ENCODE measurements at places on chromosomes 4 and X.
A peak's percentile ranks its signal among the peaks of the same experiment; 100 is the strongest.

GRCh38 chr4:87677731-87678130, 27.7 kb downstream of the DMP1 start:
- no peak for DNase-seq

- no peak for DNase-seq
These were observed 374.3 kb downstream of the IQCM start for GRCh38 chr4:149441338-149441737.

GRCh38 chrX:101658661-101659491, 774 bp downstream of the ARMCX2 start:
- peak; percentile 50 for DNase-seq

GRCh38 chr4:130705023-130705422, 1609.1 kb downstream of the C4orf33 start:
- no peak for DNase-seq

DNA sequence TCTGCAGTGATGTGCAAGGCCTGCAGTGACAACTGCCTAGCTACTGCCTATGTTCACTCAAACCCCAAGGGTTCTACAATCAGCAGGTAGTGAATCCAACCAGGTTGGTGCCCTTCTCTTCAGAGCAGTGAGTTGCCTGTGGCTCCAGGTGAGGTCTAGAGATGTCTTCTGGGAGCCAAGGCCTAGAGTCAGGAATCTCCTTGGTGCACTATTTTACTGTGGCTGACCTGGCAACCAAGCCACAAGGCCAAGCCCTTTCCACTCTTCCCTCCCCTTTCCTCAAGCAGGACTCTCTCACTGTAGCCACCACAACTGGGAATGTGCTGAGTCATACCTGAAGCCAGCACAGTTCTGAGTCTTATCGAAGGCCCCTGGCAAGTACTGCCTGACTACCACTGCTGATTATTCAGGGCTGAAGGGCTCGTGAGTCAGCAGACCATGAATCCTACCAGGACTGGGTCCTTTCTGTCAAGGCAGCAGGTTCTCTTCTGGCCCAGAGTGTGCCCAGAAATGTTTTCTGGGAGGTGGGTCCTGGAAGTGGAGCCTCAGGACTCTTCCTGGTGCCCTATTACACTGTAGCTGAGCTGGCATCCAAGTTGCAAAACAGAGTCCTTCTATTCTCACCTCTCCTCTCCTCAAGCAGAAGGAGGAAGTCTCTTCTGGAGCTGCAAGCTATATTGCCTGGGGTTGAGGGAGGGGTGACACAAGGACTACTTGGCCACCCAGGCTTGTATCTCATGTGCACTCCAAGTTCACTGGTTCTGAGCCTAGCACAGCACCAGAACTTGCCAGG, 111.6 kb downstream of the BTC start:
- no peak for DNase-seq

GRCh38 chrX:34300871-34301270, 168.8 kb upstream of the FAM47A start:
- DNase-seq: peak; percentile 13

DNA sequence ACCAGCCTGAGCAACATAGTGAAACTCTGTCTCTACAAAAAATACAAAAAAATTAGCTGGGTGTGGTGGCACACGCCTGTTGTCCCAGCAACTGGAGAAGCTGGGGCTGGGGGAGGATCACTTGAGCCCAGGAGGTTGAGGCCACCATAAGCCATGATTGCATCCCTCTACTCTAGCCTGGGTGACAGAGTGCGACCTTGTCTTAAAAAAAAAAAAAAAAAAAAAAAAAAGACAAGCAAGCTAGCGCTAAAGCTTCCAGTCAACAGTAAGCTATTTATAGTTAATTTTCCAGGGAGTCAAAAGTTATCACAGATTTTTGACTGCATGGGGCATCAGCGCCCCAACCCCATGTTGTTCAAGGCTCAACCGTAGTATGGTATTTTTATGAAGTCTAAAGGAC, 273.4 kb downstream of the RAPGEF2 start:
- no peak for DNase-seq

GRCh38 chr4:158411269-158411668, 110.4 kb upstream of the RXFP1 start:
- no peak for DNase-seq

DNA sequence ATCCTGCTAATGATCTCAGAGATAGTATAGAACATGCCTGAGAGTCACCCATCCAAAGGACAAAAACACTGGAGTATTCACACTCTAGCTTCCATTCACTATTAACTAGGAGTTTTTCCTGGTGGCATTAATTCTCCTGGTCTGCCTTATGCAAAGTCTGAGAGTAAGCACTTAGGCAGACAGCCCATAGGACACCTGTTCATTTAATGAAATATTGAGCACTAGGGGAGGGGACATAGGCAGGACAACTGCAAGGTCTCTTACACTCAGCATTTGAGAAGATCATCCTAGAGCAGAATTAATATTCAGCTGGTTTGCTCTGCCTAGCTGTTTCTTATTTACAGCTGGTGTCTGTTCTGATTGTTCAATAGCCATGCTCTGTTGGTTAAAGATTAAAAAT, 508.5 kb downstream of the CENPC start:
- no peak for DNase-seq

DNA sequence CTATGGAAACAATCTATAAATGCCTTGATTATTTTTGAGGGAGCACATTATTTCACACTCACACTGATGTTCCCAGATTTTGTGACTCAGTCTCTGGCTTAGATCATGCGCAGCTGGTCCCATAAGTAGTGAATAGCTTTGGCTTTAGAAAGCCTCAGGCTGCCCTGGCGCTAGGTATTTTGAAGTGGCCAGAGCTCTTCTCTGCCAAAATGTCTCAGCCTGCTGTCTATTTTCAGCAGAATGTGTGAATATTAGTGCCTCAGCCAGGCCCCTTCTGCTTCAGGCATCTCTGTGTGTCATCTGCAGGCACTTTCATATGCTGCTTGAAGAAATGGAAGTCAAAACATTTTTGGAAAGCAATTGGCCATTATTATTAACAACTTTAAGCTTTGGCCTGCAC, 931.0 kb upstream of the INTU start:
- DNase-seq: no peak

DNA sequence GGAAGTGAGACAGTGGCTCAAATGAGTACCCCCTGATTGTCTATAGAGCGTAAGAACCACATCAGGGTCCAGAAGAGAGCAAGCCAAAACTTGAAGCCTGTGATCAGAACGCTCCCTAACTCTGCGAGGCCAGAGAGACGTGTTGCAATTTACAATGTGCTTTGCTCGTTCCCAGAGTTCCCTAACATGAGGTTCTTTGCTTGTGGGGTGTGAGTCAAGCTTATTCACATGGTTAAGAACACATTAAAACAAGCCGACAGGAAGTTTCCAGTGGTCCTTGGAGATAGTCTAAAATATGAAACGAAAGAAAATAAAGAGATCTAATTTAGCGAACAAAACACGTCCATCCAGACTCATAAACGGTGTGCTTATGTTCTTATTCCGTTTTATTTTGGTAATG, 702.3 kb downstream of the TRIML1 start:
- DNase-seq: no peak

GRCh38 chrX:55132416-55132815, 43.6 kb downstream of the PAGE2 start:
- DNase-seq: no peak

GRCh38 chrX:126985027-126985426, 165.5 kb downstream of the PRR32 start:
- DNase-seq: no peak

- no peak for DNase-seq
These were observed 62.6 kb downstream of the FRAS1 start for GRCh38 chr4:78119698-78120097.

DNA sequence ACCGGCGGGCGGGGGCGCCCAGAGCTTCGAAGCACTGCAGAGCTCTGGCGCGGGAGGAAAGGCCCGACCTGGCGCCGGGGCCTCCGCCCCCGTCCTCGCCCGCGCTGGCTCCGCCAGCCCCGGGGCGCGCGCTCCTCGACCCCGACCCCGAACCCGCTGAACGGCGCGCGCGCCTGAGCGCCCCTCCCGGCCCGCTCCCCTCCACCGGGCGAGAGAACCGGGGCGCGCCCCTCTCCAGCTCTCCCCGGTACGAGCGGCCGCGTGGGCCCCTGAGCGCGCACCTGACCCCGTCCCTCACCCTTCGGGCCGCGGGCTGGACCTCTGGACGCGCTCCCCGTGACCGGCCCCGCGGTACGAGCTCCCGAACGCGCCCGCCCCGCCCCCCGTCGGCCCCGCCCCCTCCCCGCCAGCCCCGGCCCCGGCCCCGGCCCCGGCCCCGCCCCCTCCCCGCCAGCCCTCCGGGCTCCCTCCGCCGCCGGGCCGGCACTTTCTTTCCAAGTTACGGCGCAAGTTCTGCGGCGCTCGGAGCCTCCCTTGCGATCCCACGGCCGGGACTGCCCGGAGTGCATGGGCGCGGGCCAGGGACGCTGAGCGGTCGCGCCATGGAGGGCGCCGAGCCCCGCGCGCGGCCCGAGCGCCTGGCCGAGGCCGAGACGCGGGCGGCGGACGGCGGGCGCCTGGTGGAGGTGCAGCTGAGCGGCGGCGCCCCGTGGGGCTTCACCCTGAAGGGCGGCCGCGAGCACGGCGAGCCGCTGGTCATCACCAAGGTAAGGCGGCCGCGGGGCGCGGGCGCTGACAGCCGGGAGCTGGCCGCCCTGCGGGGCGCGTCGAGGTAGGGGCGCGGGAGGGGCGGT, at the start of gene SHROOM2:
Gene SHROOM2, plus strand, starts transcription at position 486 of the 854 bp plus-strand sequence. Its CDS starts 117 bp downstream, at position 603.
- DNase-seq: peak; percentile 2

DNA sequence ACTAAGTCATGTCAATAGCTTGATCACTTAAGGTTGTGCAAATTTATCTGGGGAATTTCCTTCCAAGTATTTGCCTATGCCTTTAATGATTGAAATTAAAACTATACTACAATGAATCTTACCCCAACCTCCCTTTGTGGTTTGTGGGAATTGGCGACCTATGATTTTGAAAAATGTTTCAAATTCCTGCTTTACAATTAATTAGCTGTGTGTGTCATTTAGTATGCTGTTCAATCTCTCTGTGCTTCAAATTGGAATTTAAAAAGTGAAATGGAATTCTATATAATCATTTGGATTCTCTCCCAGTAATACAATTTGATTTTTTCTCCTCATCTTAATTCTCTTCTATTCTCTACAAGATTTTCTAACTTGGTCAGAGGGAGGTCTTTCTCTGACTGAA, 2319.5 kb downstream of the ARAP2 start:
- DNase-seq: no peak

- DNase-seq: no peak
These were observed 385.4 kb upstream of the CNKSR2 start for GRCh38 chrX:20988804-20989203.

DNA sequence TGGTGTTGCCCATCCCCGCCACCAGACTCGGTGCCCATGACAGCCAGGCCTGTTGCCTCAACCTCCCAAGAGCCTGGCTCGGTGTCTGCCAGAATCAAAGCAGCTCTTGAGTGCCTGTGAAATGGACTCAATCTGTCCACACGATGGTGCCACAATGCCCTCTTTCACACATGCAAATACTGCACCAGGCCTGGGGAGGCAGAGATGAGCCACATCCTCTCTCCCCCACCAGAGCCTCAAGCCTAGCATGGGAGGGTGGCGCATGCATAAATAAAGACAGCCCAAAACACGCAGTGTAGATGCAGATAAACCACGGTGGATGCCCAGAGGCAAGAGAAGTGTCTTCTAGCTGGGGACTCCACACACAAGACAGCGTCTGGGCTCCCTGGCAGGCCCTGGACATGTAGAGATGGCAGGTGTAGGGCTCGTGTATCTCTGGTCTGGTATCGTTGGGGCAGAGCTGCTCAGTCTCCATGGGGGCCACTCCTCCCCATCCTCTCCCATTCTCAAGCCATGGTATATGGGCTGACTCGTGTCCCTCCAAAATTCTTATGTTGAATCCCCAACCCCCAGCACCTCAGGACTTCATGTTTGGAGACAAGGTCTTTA, 65.6 kb downstream of the JAKMIP1 start:
- DNase-seq: no peak

- DNase-seq: no peak
These were observed 278.8 kb downstream of the CFAP299 start for GRCh38 chr4:80614319-80614718.

GRCh38 chr4:186829740-186830449, 106.2 kb upstream of the FAT1 start:
- DNase-seq: no peak

DNA sequence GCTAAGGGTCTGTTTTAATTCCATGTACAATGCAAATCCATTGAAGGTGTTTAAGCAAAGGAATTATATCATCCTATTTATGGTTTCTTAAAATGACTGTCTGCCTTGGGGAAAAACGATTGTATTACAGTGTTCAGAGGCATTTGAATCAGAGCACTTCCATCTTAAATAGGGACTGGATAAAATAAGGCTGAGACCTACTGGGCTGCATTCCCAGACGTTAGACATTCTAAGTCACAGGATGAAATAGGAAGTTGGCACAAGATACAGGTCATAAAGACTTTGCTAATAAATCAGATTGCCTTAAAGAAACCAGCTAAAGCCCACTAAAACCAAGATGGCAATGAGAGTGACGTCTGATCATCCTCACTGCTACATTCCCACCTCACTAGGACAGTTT, 1167.2 kb upstream of the PABPC4L start:
- DNase-seq: no peak

DNA sequence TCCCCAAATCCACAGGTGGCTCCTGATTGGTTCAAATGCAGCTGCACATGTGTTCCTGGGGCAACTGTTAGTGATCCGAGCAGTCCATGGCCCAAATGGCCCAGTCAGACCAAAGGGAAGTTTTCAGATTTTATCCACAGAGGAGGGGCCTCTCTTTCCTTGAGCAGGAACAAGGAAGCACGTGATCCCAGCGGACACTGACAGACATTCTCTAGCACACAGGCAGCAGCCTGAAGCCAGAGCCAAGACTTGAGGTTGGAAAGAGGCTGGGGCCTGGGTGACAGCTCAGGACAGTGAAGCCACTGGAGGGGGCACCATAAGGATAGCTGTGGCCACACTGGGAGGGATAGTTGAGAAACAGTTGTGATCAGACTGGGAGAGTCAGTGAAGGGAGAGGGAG, 3.5 kb upstream of the ZFP92 start:
- DNase-seq: no peak

DNA sequence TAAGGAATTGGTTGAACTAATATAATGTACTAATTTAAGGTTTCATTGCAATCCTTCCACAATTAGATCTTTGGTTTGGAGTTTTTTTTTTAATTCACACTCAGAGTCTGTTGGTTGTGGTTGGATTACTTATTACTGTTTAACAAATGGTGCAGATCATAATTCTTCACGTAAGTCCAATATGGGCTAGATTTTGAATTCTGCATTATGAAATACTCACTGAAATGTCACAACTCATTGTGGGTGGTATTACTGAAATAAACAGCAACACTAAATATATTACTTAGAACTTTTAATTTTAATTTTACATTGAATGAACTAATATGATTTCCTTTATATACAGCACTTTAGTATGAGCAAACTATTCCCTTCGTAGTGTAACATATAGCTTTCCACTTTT, 94.2 kb upstream of the MYOZ2 start:
- DNase-seq: no peak

DNA sequence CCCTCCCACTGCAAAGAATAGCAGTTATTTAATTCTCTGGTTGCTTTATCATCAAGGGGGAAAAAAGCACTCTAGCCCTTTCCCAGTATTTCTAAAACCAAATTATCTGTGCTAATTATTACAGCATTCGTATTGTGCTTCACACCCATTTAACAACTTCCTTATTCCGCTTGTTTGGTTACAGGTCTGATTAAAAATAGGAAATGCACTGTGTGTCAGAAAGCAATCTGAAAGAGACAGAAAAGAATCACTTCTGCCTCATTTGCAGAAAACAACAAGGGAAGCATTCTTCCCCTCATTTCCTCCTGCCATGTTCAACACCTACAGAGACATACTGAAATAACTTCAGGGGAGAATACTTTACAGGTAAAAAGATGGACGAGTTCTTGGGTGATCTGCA, 114.9 kb upstream of the MAP3K15 start:
- no peak for DNase-seq

All from midbrain (tissue), 1 donor.